ENCODE measurements at places on chromosomes 11 and 22.

DNA sequence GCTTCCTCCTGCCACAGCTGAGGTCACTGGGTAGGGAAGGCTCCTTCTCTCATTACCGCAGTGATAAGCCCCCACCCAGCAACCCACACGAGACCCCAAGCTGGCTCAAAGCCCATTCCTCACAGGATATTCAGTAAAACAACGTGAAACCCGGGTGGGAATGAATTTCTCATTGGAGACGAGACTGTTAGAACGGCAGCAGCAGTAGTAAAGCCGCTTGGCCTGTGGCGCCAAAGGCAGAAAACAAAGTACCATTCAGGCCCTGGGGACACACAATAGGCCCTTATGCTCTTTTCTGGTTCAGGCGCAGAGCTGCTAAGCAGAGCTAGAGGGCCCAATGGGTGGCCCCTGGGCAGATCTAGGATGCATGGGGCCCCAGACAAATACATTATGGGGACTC lies 45.3 kb downstream of the PC start:
- no peak for DNase-seq

GRCh38 chr11:113546757-113547507 lies 71.7 kb upstream of the DRD2 start:
- no peak for DNase-seq

- no peak for DNase-seq
These were observed 31.3 kb upstream of the MYOD1 start for GRCh38 chr11:17687946-17688670.

GRCh38 chr22:38416621-38417251 lies 38.3 kb downstream of the KCNJ4 start:
- no peak for DNase-seq

GRCh38 chr22:21102659-21103267 lies 57.0 kb downstream of the LRRC74B start:
- peak; percentile 67 for DNase-seq

GRCh38 chr11:91160661-91161060 lies 937.8 kb upstream of the CHORDC1 start:
- no peak for DNase-seq

DNA sequence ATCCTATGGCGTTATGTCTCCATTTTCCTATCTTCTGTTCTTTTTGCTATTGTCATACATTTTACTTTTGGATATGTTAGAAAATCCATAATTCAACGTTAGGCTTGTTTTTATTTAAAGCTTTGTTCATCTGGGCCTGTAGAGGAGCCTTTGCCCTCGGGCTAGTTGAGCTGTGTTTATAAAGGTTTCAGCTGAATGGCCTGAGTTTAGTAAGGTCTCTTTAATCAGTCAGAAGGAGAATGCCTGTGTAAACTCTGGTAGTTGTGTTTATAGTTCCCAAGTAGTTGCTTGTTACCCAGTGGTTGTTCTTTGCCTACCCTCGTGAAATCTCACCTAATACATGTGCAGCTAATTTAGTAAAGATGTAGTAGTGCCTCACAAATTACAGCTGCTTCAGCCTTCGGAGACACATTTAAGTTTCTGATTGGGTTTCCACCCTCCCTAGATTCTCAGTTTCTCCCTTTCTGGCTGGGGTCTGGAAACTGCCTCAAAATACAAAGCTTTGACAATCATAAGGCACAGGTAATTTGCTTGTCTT lies 33.1 kb downstream of the MTMR3 start:
- DNase-seq: no peak

- DNase-seq: no peak
These were observed 105.8 kb upstream of the SLC5A12 start for GRCh38 chr11:26827567-26828081.

- no peak for DNase-seq
These were observed 132.9 kb downstream of the C11orf58 start for GRCh38 chr11:16871368-16871767.

DNA sequence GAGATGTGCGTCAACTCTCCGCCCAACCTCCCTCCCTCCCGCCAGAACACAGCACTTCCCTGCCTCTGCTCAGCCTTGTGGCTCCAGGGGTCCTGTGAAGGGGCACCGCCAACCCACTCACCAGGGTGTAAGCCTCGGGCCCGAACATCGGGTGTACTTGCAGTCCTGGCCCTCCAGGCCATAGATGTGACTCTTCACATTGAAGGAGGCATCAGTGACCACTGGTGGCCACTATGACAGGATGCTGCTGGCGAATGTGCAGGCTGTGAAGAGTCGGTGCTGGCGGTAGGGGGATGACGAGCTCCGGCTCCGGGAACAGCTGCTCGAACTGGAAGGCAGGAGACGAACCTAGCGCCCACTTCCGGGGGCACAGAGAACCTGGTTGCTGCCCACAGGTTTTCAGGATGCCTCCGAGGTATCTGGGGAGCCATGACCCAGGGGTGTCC lies 97.4 kb downstream of the MED15 start:
- DNase-seq: no peak

DNA sequence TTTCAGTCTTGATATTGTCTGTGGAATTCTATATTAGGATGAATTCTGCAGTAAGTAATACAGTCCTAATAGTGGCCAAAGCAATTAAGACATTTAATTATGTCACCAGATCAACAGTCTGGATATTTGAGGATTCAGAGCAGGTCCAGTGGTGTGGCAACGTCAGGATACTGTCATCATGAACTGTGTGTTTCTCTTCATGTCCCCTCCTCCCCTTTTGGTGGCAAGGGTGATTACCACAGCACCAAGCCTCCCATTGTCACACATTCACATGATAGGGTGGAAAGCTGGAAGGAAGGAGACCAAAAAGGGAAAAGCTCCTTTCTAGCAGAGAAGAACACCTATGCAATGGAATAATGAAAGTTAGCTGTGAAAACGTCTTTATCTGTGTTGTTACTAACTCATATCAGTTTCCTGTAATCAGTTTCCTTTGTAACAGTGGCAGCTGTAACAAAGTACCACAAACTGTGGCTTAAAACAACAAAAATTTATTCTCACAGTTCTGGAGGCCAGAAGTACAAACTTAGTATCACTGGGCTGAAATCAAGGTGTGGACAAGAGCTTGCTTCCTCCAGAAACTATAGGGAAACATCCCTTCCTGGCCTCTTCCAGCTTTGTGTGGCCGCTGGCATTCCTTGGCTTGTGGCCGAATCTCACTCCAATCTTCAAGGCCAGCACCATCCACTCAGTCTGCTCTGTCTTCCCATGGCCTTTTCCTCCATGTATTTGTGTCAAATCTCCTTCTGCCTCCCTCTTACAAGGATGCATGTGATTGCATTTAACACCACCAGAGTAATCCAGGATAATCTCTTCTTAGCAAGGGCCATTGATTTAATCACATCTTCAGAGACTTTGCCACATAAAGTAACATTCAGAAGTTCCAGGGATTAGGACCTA lies 6.5 kb upstream of the RBM14 start:
- peak; percentile 17 for DNase-seq

DNA sequence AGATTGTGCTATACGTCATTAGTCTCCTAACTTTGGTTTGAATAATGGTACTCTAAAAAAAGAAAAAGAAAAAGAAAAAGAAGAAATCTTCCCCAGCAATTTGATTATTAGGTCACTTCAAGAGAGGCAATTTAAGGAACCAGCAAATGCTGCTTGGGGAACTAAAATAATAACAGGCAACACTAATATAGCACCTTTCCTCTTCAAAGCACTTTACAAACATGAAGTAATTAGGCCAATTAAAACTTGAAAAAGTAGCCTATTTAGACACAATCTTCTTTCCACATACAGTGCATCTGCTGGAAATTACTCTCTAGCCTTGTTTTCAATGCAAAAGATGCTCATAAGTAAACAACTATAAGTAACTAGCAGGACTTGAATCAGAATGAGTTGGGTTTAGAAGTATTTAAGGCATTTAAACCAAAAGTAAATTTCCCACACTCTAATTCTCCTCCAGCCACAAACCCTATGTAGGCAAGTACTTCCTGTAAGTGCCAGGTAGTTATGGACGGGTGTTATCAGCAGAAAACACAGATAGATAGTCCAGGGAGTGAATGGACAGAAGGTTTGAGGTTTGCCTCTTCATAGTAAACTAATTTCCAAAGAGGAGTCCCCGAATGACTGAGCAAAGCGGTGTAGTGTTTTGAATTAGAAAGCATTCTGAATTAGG lies 44.5 kb downstream of the LRRC4C start:
- DNase-seq: no peak

DNA sequence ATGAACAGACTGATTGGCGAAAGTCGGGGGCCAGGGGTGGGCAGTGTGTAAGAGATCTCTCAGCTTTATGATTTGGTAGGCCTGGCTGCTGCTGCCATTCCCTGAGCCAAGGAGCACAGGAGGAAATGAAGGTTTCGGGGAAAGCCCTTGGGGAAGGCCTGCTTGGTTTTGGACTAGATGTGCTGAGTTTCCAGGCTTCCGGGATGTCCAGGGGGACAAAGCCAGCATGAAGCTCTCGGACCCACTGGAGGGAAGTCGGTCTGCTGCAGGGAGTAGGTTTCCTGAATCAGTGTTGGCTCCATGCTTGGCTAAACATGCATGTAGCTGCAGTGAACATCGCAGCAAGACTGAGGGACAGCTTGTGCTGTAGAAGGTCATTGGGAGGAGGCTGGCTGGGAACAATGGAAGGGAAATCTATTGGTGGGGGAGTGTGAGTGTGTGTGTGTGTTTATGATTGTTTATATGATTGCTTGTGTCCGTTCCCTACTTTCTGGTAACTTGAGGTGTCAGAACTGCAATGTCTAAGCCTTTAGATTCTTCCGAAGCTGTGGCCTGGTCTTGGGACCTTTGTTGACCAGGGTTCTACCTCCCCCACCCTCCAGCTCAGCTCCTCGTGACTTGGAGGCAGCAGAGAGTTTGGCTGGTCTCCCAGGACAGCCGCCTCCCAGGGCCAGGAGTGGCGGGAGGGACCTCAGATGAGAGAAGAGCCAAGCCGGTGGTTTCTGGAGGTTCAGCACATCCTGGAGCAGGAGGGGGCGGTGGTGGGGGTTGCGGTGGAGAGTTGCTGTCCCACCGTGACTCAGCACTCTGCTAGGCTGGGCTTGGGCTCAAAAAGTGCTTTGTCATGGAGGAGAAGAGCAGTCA lies 4.0 kb upstream of the FTH1 start:
- DNase-seq: peak; percentile 99

- DNase-seq: no peak
These were observed 154.7 kb downstream of the BARX2 start for GRCh38 chr11:129530154-129530895.

DNA sequence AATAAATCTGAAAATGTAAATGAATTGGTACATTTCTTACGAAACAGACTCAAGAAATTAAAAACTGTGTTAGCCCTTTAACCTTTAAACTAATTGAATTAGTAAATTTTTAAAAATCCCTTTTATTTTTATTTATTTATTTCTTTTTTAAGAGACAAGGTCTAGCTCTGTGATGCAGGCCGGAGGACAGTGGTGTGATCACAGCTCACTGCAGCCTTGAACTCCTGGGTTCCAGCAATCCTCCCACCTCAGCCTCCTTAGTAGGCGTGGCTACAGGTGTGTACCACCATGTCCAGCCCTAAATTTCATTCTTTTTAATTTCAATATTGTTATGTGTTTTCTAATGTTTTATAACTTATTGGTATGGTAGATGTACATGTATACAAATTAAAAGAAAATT lies 72.6 kb downstream of the MYEOV start:
- DNase-seq: no peak

DNA sequence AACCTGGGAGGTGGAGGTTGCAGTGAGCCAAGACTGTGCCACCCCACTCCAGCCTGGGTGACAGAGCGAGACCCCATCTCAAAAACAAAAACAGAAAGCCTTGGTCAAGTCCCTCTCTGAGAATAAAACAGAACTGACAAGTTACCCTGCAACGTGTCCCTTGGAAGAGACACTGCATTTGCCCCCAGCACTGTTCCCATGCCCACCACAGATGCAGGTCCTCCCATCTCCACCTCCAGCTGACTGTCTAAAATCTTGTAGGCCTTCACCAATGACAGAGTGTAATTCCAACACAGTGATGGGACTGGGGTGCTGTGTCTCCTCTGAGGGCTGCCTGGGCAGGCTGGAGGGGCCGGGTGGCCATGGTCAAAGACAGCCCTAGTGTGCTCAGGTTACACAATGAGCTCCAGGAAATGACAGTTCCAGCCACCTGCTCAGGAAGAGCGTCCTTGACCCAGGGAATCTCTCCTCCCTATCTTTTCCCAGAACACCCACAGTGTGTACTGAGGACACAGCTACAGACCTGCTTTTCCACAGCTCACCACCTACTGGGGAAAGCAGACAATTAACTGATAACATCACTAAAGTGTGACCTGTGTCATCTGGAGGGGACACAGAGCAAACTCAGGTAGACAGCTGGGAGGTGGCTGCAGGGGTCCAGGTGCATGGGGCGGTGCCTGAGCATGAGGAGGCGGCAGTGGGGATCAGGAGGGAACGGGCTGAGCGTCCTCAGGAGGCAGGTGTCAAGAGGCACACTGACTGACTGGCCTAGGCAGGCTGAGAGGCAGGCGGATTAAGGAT lies 56.4 kb downstream of the ARFGAP3 start:
- DNase-seq: no peak

- no peak for DNase-seq
These were observed 21.1 kb downstream of the UBASH3B start for GRCh38 chr11:122676638-122677037.

DNA sequence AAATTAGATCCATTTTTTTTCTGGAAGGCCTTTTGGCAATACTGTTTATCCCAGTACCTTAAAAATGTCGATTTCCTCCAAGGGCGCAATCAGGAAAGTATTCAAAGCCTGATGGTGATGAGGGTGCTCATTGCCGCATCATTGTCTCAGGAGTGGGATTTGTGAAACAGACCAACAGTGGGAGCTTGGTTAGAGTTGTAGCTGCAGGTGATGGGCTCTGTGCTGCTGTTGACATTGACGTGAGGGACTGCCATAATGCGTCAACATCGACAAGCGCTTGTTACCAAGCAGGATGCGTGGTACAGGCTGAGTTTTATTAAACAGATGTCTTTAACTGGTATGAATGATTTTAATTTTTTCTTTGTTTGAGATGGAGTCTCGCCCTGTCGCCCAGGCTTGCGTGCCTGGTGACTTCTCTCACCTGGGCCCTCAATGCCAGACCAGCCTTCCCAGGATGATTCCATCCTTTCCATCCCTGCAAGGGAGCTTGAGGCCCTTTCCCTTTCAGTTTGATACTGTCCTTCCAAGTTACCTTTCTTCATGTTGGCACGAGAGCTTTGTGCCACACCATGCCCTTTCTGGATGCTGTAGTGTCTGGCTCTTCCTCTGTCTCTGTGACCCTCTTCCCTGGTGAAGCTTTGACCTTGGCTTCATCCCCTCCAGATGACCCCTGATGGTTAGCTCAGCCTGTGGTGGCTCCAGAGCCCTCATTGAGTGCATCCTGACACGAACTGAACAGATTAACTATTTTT lies 10.6 kb downstream of the MED15 start:
- no peak for DNase-seq
